ENCODE measurements at places on chromosomes 5 and 9.

DNA sequence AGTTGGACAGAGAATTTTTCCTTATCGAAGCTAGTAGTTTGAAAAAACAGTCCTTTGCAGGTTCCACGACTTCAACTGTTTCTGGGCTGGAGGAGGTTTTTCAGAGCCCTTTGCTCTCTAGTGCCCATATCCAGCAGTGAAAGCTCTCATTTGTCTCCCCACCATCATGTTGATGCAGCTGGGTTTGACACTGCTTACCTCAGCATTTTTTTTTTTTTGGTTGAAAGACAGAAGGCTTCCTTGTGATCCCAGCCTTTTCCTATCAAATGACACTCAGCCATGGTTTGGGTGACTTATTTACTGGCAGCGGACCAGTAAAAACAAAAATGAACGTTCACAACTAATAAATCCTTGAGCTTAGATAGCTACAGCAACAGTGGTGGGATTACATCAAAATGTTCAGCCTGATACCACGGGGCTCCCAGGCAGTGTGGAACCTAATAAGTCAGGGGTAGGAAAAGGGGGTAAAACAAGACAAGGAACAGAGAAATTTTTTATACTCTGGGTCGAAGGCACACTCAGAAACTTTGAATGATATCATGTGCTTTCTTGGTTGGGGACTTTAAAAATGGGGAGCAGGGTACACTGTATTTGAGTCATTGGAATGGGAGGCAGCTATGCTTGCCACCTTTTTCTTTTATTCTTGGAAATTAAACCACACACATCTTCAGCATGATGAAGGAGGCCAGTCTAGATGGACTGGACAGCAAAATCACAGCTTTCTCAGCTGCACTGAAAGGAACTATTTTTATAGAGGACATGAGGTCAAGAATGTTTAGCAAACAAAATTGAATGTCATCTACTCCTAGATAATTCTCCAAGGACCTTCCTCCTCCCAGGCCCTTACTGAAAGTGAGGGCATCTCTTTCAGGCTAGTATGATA is 308.9 kb upstream of the MPDZ start:
- DNase-seq = no peak

- no peak for DNase-seq
Measured at GRCh38 chr9:83511051-83511450, 27.1 kb downstream of the FRMD3 start.

DNA sequence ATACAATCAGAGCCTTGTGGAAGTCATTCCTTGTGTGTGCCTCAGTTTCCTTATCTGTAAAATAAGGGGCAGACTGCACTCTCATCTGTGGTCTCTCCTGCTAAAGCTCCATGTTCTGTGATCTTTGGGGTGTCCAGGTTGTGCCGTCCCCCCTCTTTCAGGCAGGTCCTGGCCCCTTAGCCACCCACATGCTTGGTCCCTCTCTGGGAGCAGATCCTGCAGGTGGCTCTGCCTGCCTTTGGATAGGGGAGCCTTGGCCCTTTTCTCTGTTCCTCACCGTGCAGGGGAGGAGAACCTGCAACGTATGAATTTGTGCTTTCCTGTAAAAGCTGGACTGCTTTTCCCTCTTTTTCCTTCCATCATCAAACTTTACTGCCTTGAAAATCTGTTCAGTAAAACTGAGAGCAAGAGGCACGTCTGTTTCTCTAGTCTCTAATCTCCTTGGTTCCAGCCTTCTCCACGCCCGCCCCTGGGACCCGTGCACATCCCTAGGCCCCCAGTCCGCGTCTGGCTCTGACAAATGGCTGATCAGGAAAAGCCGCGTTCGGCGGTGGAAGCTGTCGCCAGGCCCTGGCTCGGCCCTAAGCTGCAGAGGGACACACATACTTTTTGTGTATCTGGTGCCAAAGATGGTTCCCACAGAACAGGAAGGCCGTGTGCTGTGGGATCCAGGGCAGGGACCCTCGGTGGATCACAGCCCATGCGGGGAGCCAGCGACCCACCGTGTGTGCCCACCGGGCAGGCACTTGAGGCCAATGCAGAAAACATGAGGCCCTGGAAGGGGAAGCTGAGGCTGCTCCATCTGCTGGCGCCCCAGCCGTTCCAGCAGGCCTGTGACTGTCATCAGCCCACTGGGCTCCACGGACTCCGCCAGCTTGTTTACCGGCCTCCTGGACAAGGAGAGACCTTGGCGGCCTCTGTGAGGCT is 43.4 kb upstream of the COL5A1 start:
- no peak for DNase-seq

DNA sequence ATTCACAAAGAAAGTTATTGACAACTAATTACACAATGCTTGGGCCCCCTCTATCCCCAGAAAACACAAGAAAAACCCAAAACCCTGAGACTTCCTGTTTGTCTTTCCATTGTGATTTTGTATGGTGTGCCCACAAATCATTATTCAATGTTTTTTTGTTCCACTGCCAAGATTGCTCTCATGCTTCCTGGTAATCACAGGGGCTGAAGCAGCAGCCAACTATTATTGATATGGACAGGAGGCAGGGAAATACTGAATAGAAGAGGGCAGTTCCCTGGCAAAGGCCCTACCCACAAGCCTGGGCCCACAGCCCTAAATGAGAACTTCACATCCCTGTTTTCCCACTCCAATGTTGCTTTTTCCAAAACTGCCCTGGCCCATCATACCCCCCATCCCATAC is 21.5 kb upstream of the RFK start:
- DNase-seq = no peak

DNA sequence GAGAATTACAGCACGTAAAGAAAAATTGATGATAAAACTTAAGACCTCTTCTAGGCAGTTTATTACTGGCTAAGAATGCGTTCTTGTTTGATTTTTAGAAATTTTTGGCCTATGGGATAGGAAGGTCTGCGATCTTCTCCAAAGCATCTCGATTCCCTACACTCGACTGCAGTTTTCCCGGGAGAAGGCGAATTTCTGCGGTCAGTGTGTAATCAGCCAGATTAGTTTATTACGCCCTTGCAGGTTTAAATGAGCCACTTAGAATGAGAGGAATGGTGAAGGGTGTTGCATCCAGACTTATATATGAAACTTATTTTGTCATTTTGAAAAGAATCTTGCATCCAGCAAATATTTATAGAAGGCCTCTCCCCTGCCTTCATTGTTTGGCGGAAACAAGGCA is 1.2 kb downstream of the MTAP start:
- DNase-seq = no peak

Data from naive thymus-derived CD4-positive, alpha-beta T cell (primary cell).